Posterior vena cava (tissue), 2 donors: ENCODE measurements at places on chromosomes 12 and 14. TPM values are rescaled to one million over a fixed set of nuclear protein-coding genes. Genes with fewer than 3 reads are reported as not detected.

DNA sequence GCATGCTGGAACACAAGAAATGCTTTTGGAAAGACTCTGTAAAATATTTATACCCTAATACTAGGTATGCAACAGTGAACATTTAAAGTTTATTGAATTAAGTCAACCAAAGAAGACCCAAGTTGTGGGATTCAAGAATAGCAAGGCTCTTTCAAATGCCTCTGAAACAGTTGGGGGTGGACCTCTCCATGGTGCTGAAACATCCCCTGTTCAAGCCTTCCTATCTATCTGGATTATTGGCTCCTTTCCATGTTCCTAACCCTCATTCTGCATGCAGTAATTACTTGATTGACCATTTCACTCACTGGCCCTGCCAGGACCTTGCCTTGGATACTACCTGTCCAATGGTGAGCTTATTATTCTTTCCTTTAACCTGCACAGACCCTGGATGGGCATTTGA, 349.7 kb downstream of the NRXN3 start:
- no peak for DNase-seq

GRCh38 chr12:27922531-27923139, 49.9 kb downstream of the PTHLH start:
- no peak for DNase-seq

DNA sequence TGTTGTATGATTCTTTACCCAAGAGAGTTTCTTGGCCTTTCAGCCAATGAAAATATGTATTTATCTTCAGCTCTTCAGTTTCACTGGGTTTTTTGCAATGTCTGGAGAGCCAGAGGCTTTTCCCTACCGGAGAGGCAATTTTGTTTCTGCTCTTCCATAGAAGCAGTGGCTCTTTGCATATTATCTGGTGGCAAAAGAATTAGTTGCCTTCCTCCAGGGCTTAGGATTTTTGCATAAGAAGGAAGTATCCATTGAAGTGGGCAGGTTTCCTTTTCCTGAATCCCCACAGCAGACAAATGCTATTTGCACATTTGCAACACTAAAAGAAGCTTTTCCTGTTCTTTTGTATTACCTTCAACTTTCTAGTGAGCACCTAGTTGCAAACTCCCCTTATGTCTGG, 75.2 kb downstream of the NTS start:
- no peak for DNase-seq

GRCh38 chr12:112967306-112967705, 11.0 kb upstream of the OAS2 start:
- no peak for DNase-seq

GRCh38 chr14:100571837-100572236, 15.4 kb downstream of the BEGAIN start:
- no peak for DNase-seq

DNA sequence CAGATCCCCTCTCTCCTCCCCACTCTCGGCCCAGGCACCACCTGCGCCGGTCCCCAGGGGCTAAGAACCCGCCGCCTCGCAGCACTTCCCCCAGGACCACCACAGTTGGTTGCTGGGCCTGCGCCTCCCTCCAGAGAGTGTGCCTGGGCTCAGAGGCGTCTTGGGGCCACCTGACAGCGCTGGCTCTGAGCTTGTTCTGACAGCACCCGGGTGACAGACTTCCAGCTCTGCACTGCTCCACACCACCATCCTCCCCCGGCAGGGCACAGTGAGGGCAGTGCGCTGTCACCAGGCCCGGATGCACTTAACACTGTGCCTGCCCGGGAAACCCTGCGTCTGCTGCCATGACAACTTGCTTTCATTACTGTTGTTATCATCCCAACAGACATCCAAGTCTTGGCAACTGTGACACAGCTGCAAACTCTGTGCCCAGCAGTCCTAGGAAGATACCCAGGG, 6.6 kb downstream of the BRF1 start:
- peak; percentile 82 for DNase-seq

DNA sequence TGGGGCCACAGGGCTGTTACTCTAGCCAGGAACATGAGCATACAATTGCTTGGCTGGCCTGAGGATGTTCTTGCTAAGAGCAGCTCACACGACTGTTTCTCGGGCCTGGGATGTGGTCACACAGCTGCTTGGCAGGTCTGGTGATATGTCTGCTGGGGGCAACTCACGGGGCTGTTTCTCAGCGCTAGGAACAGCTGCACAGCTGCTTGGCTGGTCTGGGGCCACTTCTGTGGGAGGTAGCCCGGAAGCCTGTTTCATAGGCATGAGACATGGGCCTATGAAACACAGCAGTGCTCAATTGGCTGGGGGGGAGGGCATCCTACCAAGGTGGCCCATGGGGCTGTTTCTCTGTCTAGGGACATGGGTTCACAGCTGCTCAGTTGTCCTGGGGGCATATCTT, 73.4 kb upstream of the DDHD1 start:
- no peak for DNase-seq

DNA sequence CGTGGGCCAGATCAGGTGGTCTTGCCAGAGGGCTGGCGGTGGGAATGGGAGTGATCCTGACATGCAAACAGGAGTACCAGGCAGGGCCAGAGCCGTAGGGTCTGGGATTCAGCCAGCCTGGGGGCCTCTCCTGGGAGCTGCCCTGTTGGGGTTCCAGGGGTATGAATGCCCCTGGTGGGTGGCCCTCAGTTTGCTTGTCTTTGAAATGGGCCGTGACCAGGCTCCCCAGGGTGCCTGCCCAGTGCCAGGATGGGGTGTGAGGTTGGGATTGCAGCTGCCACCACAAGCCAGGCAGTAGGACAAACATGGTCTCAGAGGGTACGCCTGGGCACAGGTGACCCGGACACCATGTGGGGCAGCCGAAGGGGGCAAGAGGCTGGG, 168.8 kb downstream of the KIF26A start:
- DNase-seq, result peak; percentile 74

- DNase-seq, result no peak
These were observed 693.3 kb downstream of the MED13L start for GRCh38 chr12:115584156-115584555.

- no peak for DNase-seq
These were observed 95.3 kb downstream of the CATSPERB start for GRCh38 chr14:91636604-91637003.

DNA sequence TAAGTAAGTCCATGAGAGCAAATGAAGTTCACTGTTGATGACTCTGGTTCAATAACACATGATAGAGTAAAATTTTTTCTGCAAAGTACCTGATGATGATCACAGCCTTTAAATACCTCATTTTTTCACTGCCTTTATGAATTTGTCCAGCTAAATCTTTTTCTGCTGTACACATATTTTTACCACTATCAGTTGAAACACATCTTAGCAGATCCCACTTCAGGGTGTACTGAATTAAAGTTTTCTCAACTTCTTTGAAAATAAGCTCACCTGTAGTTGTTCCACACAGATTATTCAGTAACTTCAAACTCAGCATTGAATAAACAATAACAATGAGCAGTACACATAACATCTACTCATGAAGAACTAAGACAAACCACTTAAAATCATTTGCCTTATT, 385.9 kb downstream of the NELL2 start:
- no peak for DNase-seq

DNA sequence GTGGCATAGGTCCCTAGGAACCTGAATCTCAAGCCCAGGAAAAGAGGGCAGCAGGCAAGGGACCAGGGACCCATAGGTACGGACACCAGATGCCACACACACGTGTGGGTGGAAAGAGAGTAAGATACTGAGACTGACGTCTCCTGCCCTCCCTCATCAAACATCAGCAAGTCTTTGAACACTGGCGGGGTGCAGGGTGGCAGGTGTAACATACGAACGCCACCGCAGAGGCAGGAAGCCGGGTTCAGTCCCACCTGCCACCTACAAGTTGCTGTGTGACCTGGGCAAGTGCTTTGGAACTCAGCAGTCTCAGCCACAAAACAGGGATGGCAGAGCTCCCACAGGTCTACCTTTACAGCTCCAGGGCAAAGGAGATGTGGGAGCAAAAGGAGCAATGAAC, 11.1 kb downstream of the ACTN1 start:
- DNase-seq, result peak; percentile 54

- DNase-seq, result no peak
These were observed 56.6 kb downstream of the SH2B3 start for GRCh38 chr12:111462210-111462769.

DNA sequence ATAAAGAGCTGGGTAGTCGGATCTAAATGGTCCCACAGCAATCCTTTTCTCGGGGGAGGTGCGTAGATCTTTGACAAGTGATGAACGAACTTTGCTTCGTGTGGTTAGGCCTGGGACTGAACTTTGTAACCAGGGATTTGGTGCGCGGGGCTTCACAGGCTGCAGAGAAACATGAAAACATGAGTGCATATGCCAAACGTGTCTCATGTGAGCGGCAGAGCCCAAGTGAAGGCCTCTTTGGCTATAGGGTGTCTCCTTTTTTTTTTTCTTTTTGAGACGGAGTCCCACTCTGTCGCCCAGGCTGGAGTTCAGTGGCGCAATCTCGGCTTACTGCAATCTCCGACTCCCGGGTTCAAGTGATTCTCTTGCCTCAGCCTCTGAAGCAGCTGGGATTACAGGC, 12.0 kb upstream of the RIOX1 start:
- no peak for DNase-seq

- DNase-seq, result peak; percentile 53
These were observed 22.4 kb downstream of the XRCC3 start for GRCh38 chr14:103692871-103693270.

DNA sequence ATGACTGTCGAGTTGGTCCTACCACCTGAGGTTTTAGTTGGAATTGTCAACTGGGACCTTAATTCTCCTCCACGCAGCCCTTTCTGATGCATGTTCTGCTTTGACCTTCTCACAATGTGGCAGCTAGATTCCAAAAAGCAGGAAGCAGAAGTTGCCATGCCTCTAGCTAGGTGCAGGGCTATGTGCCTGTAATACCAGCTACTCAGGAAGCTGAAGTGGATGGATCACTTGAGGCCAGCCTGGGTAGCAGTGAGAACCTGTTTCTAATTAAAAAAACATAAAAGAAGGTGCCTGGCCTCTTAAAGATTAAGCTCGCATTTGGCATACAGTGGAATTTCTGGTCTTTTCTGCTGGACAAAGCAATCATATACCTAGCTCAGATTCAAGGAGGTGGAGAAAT, 77.1 kb downstream of the FGD4 start:
- no peak for DNase-seq

GRCh38 chr14:74490486-74490885, 2.6 kb downstream of the NPC2 start:
- no peak for DNase-seq

GRCh38 chr14:30496852-30497251, 62.1 kb upstream of the G2E3 start:
- DNase-seq, result no peak

GRCh38 chr14:80959496-80959895, 4.1 kb downstream of the TSHR start:
- no peak for DNase-seq

DNA sequence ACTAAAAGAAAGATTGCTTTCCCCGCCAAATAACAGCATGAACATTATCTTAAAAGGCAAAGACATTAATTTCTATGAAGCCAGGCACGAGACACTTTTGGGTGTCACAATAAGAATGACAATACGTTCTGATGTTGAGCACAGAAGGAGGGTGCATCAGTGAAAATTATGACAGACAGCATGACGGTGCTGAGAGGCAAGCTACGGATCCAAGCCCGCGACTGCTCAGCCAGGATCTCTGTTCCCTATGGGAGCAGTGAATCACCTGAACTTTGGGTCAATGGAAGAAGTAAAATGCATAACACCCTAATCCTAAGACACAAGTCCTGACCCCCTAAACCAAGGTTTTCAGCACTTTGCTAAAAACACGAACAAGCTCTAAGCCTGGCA, 51.7 kb downstream of the SLC25A47 start:
- DNase-seq, result no peak

DNA sequence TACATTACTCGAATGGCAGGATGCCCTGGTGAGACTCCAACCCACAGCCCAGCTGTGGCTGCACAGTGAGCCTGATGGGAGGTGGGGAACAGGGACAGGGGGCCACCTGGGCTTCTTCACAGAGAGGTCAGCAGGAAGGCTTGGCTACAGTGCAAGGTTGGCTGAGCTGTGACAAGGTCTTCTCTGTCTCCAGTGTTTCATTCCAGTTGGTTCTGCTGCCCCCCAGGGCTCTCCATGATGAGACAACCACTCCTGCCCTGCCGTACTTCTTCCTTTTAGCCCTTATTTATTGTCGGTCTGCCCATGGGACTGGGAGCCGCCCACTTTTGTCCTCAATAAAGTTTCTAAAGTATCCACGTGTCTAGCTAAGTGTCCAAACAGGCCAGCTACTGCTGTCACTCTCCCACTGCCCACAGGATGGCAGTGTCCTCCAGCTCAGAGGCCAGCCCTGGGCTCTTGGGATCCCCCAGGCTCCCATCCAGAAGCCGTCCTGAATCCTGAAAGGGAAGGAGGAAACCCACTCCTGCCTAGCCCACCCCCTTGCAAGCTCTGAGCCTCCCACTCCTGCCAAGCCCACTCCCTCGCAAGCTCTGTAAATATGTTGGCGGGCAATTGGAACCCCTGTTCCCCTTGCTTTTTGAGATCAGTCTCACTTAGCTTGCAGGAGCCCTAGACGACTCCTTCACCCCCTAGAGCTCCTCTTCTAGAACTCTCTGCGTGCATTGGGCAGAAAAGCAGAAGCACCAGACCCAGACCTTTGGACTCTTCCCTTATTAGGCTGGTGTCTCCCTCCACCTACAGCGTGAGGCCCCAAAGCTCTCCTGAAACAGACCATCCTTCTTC, 5.4 kb downstream of the C1QL4 start:
- DNase-seq, result peak; percentile 87

- no peak for DNase-seq
These were observed 39.2 kb upstream of the MEG3 start for GRCh38 chr14:100786576-100787219.

GRCh38 chr14:85580536-85581140, 50.7 kb downstream of the FLRT2 start:
- DNase-seq, result no peak

Gene KRT74
- not detected for total RNA-seq

Gene GLIPR1L1
- total RNA-seq, result not detected

Gene HSPB8
- 181 TPM for total RNA-seq

Gene TXNDC16
- total RNA-seq, result 9.9 TPM

Gene OR4E2
- total RNA-seq, result not detected

Gene RAN
- total RNA-seq, result 288 TPM

Gene SLC6A13
- not detected for total RNA-seq

Gene CRADD
- 21.6 TPM for total RNA-seq

Gene ZC2HC1C
- 0.46 TPM for total RNA-seq

Gene ASCL1
- not detected for total RNA-seq

Gene C12orf54
- total RNA-seq, result not detected

Gene FOXG1
- total RNA-seq, result not detected

Gene MYL6
- total RNA-seq, result 3,219 TPM

Gene CLEC4C
- not detected for total RNA-seq

Gene SLC35E3
- total RNA-seq, result 11.8 TPM

Gene HOXC9
- 12.0 TPM for total RNA-seq

Gene CFAP251
- 1.9 TPM for total RNA-seq

Gene NRIP2
- 3.7 TPM for total RNA-seq

Gene PLEKHG7
- not detected for total RNA-seq

Gene GARIN6
- not detected for total RNA-seq

Gene DDX11
- 9.3 TPM for total RNA-seq

Gene MYL2
- not detected for total RNA-seq

Gene MIPOL1
- 16.7 TPM for total RNA-seq

Gene LGMN
- total RNA-seq, result 105 TPM

Gene DNAJC22
- total RNA-seq, result 0.05 TPM

Gene FGF6
- total RNA-seq, result not detected

Gene SERPINA9
- total RNA-seq, result not detected
